SK-N-MC (cell line): ENCODE measurements at places on chromosomes 7 and 10.

DNA sequence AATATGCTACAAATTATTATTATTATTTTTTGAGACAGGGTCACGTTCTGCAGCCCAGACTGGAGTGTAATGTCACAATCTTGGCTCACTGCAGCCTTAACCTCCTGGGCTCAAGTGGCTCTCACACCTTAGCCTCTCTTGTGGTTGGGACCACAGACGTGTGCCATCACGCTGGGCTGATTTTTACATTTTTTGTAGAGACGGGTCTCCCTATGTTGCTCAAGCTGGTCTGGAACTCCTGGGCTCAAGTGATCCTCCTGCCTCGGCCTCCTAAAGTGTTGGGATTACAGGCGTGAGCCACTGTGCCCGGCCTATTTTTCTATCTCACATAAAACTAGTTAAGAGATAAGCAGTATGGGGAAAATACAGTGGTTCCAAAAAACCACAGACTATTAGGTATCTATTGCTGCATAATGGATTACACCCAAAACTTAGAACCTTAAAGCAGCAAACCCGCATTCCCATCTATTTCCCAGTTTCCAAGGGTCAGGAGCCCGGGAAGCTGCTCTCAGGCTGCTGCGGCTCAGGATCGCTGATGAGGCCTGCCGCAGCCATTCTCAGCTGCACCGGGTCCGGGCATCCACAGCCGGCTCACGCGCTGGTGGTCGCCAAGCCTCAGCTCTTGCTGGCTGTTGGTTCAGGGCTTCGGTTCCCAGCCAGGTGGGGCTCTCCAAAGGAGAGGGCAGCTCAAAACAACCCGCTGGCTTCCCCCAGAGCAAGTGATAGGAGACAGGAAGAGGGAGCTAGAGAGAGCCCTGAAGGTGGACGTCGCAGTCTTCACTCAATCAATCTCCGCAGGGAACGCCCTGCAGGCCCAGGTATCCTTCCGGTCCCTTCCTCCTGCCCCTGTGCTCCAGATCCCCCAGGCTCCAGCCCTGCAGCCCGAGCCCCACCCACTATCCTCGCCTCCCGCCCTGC lies 128.2 kb downstream of the UBE2H start:
- no peak for DNase-seq

DNA sequence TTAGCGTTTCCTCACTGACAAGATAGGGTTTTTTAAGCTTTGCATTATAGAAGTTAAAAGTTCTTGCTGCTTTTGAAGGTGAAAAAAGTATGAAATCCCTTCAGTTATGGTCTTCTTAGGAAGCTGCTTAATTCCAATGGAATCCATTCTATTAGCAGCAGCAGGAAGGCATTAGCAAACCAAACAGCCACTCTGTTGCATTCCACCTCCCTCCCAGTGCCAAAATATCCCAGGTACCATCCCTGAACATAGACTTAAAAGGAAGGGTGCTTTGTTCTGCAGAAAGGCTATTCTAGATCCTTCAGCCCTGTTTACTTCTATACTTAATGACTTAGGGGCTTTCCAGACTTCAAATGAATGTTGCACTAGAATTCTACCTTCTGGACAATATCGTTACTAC lies 23.8 kb downstream of the ENO4 start:
- no peak for DNase-seq

GRCh38 chr10:130630135-130630534 lies 493.9 kb downstream of the GLRX3 start:
- DNase-seq = no peak

GRCh38 chr10:123382491-123382890 lies 228.3 kb downstream of the BUB3 start:
- DNase-seq = no peak

GRCh38 chr7:137957887-137958286 lies 44.0 kb downstream of the CREB3L2 start:
- DNase-seq = no peak

GRCh38 chr10:82880776-82881290 lies 1005.8 kb downstream of the NRG3 start:
- peak; percentile 10 for DNase-seq

- no peak for DNase-seq
These were observed 43.2 kb downstream of the PPP1R3C start for GRCh38 chr10:91589658-91590035.

DNA sequence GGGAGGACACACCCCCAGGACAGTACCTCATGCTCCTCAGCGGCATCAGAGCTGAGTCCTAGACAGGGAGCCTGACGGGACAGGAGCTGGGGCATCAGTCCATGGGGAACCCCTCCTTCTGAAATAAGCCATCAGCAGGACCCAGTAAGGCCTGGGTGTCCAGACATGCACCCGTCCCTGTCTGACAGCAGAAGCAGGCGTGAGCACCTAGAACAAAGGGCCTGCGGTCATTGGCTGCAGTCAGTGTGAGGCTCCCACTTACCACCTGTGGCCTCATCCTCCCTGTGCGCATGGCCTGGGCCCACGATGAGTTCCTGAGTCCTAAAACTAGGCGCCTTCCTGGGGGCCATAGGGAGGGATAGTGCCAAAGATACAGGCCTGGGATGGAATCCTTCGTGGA lies 484.7 kb downstream of the PTPRN2 start:
- DNase-seq = no peak

DNA sequence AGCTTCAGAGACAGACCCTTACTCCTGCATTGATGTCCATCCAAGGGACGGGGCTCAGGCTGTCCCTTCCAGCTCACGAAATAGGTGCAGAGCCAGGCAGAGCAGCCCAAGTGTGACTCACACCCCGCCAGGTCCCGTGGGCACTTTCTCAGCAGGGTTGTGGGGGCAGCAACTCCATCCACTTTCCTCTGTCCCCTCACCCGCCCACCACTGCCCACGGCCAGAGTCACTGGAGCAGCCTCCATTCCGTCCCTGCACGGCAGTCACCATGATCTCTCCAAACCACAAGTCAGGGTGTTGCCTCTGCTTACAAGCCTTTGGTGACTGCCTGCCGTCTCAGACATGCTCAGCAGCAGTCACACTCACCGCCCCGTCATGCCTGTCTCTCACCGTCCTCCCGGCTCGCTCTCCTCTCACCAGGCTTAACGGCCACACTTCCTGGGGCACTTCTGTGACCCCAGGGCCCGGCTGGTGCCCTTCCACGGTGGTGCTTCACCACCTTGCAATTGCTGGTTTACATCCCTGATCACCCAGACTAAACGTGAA lies 39.3 kb downstream of the CALML3 start:
- DNase-seq = no peak

- no peak for DNase-seq
These were observed 28.0 kb downstream of the PIP4K2A start for GRCh38 chr10:22686347-22686746.

- DNase-seq = no peak
These were observed 177.5 kb downstream of the RAPGEF5 start for GRCh38 chr7:22179442-22179879.
